Stimulated activated CD4-positive, alpha-beta T cell treated with anti-CD3 and anti-CD28 coated beads, Interleukin-15, amount 100 ng/mL, for 48 hours (primary cell): ENCODE measurements at places on chromosomes 12 and 14.

GRCh38 chr14:74732387-74732786 is 19.4 kb downstream of the FCF1 start:
- no peak for DNase-seq

DNA sequence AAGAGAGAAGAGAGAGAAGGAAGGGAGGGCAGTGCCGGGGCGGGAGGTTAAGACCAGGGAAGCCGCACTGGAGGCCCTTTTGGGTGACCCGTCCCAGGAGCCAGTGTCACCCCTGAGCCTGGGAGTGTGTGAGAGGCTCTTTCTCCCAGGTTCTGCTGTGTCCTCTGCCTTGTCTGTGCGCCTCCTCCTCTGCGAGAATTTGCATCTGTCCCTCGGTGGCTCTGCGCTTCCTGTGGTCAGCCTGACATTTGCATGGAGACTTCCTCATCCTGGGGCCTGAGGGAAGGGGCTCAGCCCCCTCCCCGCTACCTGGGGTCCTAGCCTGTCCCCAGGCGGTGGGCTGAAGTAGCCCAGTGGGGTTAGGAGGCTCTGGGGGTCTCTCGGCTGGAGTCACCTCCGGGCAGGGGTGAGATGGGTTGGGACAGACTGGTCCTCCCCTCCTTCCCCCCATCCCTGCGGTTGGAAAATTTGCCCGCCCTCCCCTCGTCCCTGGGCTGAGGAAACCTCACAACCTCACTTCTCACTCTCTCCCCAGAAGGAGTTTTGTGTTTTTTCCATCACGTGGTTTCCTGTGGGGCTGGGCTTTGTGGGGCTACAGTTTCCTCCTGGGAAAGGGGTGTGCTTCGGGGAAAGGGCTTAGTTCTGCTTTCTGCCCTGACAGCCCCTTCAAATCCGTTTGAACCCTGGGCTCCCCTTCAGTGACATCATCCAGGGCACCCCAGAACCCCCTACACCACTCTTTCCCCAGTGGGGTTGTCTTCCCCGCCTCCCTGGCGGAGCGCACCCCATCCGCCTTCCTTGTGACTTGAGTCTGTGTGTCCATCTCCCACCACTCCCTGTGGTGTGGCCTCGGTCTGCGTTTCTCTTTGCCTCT is 2.5 kb downstream of the PTPN6 start:
- peak; percentile 67 for DNase-seq

DNA sequence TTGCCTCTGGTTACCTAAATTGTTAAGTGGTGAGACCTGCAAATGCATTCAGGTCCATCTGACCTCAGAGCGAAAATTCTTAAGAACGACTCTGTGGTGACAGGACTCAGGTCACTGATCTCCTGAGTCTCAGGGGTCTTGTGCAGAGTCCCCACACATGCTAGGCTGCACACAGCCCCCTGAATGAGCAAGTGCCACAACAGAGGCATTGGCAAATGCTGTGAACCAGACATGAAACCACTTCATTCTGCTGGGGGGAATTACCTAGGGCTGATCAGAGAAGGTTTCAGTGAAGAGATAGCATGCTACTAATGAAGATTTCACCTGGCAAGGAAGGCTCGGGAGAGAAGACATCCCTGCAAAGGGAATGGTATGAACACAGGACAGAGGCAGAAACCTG is 281.6 kb downstream of the ITPR2 start:
- DNase-seq: no peak

DNA sequence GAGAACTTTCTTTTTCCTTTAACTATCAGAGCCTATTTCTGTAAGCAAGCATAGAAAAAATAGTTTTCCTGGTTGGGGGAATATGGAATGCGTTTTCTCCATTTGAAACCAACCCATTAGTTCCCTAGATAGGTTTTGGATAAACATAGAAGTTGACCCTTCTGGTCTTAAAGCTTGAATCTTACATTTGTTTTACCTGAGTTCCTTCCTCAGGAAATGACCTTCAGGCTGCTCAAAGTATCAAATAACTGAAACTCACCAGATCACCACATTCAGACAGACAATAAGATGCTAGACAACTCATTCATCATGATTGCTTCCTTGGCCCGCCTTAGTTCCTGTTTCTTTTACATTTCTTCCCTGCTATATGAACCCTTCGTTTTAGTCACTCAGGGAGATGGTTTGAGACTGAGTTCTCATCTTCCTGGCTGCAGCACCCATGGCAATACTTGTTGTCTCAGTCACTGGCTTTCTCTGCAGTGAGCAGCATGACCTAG is 52.2 kb downstream of the LRP6 start:
- no peak for DNase-seq

DNA sequence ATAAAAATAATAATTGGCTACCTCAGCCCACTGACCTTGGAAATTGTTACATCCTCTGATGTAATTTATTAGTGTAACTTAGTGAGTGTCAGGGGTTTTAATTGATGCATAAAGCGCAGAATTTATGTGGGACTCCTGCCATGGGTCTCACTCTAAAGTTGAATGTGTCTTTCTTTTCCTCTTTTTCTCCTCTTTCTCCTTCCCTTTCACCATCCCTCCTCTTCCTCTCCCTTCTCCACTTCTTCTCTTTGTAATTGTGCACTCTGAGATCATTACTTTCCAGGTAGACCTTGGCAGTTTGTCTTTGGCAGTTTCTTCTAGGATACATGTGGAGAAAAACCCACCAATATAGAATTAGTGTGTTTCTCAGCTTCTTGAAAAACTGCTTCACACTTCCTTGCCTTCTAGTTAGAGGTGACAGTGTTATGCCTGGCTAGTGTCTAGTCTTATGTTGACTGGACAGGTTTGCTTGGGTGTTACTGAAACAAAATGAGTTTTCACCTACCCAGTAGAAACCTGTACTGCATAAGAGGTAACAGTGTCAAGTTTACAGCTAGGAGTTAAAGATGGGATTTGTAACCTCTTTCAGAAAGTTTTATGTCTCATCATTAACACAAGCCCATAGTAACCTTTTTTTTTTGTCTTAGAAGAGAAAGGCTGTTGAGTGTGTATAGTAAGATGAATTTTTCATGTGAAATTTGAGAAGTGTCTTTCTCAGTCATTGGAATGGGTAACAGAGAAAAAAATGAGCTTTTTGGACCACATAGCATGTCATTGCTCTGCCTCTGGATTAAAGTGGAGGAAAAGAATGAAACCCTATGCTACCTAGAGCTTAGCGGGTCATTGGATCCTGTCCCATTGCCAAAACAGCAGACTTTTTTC is 18.6 kb downstream of the PELI2 start:
- no peak for DNase-seq

DNA sequence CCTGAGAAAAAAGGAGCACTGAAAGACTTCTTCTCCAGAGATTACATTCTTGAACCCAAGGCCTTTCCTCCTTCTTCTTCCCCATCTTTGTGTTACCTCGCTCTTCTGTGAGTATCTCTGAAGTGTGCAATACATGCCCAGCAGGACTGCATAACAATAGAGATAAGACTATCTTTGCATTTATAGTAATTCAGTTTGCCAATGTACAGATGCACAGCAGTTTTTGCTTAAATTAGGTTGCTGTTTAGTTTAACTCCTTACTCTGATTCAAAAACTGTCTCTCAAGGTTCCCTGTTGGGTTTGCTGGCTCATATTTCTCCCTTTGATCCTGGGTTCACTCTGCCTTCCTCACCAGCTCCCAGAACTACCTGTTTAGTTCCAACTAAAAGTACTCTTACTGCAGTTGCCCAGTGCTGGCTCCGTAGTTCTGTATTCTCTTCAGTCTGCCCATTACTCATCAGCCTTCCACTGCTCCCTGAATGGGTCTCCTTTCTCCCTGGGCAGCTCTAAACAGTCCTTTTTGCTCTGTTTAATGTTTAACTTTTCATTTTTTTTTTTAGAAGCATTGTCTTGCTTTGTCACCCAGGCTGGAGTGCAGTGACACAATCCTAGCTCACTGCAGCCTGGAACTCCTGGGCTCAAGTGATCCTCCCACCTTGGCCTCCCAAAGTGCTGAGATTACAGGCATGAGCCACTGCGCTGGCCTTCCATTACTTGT is 180.6 kb upstream of the CAND1 start:
- DNase-seq: no peak

DNA sequence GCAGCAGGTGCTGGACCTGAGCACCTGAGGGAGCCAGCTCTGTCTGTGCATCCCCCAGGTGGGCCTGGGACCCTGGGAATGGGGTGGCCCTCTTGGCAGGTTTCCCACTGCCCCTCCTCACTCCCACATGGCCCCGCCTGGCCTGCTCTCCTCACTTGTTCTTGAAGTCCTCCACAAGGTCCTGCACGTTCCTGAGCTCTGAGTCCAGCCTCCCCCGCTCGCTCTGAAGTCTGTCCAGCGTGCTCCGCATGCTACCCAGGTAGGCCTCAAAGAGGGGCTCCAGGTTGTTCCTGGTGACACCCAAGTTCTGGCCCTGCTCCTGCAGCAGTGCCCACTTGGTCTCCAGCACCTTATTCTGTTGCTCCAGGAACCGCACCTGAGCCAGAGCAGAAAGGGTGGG is 2.9 kb downstream of the KRT79 start:
- no peak for DNase-seq

- no peak for DNase-seq
Measured at GRCh38 chr14:95609398-95609990, 74.6 kb downstream of the GLRX5 start.
